GF-D8 (cell line): ENCODE measurements at places on chromosomes 5 and 9.
A peak's percentile ranks its signal among the peaks of the same experiment; 100 is the strongest.

DNA sequence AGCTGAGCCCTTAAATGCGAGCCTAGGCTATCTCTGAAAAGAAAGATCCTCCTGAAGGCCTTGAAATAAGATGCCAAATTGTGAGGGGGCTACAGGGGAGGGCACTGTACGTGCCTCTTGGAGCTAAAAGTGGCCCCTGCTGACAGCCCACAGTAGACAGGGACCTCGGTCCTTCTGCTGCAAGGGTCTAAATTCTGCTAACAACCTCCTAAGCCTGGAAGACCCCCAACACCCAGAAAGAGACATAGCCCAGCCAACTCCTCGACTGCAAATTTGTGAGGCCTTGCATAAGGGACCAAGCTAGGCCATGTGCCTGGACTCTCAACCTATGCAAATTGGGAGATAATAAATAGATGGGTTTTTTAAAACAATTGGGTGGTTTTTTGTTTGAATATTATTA is 54.7 kb downstream of the UBE2QL1 start:
- DNase-seq: no peak

GRCh38 chr5:120684749-120685415 is 220.8 kb downstream of the PRR16 start:
- no peak for DNase-seq

- no peak for DNase-seq
These were observed 8.3 kb upstream of the TIFAB start for GRCh38 chr5:135460246-135461033.

DNA sequence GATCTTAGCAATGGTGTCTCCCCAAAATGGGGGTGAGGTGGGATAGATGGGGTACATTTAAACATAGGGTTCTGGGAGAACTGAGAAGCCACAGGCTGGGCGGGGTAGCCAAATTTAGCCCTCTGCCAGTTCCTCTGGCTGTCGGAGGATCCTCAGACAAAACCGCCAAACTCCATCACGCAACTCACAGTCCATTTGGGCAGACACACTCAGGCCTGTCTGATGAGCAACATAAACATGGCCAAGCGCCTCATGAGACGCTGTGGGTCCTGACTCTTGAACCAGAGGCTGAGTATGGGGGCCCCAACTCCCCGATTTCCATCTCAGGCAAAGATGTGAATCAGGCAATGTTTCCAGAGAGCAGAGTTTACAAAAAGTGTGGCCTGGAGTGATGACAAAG is 162.3 kb downstream of the FGF18 start:
- DNase-seq: no peak

- no peak for DNase-seq
These were observed 338.3 kb downstream of the RAB3C start for GRCh38 chr5:58921159-58921558.

DNA sequence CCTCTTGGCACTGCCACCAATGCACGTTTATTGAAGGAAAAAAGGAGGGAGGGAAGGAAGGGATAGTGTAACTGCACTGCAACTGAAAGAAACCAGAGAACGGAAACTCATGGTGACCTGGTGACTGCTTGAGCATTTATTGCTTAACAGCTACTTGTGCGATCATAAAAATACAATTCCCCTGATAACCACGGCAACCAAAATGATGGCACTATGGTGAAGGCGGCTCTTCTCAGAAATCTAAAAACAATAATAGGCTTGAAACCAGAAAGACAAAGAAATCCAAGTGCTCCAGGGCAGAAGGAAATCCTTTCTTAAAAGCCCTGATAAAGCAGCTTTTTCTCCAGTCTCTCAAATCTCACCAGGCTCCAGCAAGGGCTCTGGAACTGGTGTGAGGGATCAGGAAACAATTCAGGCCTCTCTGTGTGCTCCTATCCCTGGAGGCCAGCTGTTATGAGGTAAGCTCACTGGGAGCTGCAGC is 1.9 kb downstream of the FBXO10 start:
- peak; percentile 77 for DNase-seq

- DNase-seq: no peak
These were observed 2.8 kb downstream of the CDH10 start for GRCh38 chr5:24642022-24642421.

GRCh38 chr9:104970271-104970987 is 42.5 kb upstream of the ABCA1 start:
- no peak for DNase-seq

GRCh38 chr5:147767048-147767447 is 15.5 kb downstream of the JAKMIP2 start:
- no peak for DNase-seq
